ENCODE measurements at places on chromosomes 2 and 18.
A peak's percentile ranks its signal among the peaks of the same experiment; 100 is the strongest.

- DNase-seq = no peak
Measured at GRCh38 chr2:6780765-6781274, 84.9 kb downstream of the CMPK2 start.

- DNase-seq = no peak
Measured at GRCh38 chr2:75558786-75559679, 1.7 kb downstream of the EVA1A start.

- DNase-seq = no peak
Measured at GRCh38 chr2:103123516-103123915, 361.7 kb downstream of the TMEM182 start.

DNA sequence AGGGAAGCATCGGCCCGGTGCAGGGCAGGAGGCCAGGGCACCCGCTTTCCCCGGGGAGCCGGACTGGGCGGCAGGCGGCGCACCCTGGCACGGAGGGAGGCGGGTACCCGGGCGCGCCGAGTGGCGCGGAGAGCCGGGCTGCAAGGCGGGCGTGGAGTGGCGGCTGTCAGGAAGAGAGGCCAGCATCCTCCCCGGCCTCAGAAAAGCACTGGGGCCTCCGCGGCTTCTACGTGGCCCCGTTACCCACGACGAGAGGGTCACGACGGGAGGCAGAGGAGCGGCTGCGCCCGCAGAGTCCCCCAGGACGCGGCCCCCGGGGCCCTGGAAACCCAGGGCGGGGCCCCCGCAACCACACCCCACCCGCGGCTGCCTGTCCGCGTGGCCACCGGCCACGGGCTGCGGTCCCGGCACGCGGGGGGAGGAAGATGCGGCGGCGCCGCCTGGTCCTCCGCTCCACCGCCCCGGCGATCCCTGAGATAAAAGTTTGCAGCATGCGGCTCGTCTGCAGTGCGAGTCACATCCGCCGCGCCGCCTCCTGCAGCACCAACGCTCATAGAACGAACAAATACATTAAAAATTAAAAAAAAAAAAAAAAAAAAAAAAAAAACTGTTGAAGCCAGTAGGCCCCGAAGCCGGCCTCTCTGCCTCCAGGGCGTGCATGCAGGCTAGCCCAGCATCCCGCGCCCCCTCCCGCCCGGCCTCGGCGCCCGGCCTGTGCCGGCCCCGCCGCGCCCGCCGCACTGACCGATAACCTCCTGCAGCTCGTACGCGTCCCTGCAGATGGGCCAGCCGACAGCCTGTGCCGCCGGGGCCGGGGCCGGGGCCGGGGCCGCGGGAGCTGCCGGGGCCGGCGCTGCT lies 683 bp downstream of the STK39 start:
- DNase-seq = peak; percentile 81

DNA sequence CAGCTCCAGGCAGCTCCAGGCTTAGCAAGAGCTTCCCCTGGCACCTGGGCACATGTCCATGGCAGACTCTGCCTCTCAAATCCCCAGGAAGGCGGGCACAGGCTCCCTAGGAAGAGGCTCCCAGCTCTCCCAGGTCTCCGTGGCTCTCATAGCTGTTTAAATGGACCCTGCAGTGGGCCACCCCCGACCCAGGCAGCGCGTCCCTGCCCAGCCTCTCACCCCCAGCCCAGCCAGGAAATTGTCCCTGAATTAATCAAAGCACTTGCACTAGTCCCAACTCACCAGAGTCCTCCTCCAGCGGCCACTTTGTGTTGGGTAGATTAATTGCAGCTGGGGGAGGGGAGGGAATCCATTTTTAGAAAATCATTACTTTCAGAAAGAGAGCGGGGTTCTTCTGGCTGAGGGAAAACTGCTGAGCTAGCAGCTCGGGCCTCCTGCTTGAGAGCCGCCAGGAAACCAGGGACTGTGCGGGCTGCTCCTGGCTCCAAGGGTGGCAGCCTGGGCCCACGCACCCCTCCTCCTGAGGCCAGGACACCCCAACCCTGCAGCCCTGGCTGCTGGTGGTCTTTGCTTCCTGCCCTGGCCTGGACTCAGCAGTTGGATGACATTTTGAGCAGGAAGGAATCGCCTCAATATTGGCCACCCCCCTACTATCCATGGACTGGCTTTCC lies 36.0 kb downstream of the SMAD7 start:
- no peak for DNase-seq

GRCh38 chr2:211068108-211068780 lies 511.8 kb downstream of the CPS1 start:
- DNase-seq = no peak

Measured in activated T-cell treated with anti-CD3 and anti-CD28 coated beads, Interleukin-2, amount 50 U/mL, for 48 hours (primary cell).